ENCODE measurements at places on chromosomes 6 and 20. TPM values are rescaled to one million over a fixed set of nuclear protein-coding genes. Genes with fewer than 3 reads are reported as not detected.

HLA-DOA gene
- not detected for total RNA-seq

CEP162 gene
- 10.1 TPM for total RNA-seq

CTSZ gene
- 101 TPM for total RNA-seq

PTPRA gene
- total RNA-seq: 54.3 TPM

DNA sequence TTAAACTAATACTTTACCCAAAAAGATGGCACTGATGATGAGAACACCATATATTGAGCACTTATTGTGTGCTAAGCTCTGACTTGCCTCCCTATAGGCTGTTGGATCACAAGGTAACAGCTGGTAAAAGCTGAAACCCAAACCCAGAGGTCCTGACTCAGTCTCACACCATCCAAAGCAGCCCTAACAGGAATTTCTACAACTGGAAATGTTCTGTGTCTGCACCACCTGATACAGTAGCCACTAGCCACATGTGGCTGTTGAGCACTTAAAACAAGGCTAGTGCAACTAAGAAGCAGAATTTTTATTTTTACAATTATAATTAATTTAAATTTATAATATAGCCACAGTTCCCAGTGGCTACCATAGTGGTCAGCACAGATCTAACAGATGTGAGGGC is 15.6 kb upstream of the MATN4 start:
- DNase-seq: no peak

DNA sequence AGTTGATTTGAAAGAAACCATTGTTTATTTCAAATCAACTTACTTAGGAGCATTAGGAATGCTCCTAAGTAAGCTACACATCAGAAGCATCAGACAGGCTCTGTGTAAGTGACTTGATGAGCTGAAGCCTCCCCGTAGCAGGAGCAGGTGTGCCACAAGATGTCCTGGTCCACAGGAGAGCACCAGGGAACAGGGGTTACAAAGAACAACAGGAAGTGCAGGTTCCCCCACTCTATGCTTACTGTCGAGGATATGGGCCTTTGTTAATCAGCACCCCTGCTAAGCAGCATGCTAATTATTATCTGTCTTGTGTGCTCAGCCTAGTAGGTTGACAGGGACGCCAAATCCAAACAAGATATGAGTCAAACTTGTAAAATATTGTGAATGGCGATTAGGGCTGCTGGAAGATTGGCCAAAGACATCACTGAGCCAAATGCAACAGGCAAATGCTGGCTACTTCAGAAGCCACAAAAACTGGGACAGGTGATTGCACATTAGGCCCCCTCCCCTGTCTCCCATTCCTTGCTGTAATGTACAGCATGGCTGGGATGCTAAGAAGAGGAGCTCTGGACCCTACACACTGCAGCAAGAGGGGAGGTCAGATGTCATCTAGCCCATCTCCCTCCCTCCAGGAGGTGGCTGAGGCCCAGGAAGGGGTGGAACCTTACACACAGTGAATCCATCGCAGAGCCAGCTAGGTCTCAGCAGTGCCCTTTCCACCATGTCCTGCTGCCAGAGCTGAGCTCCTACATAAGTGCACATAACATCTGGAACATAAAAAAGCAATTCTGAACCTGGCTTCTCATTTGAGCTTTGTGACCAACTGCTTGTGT is 939 bp downstream of the TGM3 start:
- no peak for DNase-seq

- no peak for DNase-seq
Observed at GRCh38 chr6:166259296-166259977, 48.8 kb downstream of the PRR18 start.

GRCh38 chr20:36543184-36544133 is 2.1 kb downstream of the MYL9 start:
- DNase-seq: peak; percentile 71

- DNase-seq: no peak
Observed at GRCh38 chr20:38569747-38570525, 11.1 kb upstream of the ADIG start.

DNA sequence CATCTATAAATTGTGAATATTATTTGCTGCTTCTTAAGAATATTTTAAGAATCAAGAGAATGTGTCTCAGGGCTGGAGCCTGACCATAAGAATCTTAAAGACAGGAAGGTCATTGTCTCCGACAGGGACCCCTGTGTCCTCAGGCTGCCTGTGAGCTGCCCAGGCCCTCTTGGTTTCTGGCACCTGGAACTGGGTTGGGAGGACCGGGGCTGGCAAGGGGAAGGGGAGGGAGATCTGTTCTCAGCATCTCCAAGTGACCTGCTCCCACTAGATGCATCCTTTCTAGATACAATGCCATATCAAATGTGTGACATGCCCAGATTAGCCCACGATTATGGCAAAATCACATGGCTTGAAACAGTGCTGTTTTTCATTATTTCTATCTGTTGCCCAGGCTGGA is 110.5 kb downstream of the SCML4 start:
- no peak for DNase-seq

DNA sequence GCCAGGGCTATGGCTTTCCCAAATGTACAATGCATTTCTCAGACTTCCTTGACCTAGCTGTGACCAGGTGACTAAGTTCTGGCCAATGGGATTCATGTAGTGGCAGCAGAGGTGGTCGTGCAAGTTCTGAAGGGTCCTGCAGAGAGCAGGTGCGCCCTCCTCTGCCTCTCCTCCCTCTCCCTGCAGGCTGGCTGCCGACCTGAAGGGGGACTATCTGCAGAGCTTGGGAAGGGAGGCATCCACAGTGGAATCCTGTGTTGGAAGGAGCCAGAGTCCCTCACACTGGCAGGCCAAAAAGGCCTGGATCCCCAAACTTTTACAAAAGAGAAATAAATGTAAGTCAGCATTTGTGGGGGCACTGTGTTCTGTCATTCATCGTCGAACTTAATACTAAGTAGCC is 66.6 kb downstream of the CDH26 start:
- no peak for DNase-seq

DNA sequence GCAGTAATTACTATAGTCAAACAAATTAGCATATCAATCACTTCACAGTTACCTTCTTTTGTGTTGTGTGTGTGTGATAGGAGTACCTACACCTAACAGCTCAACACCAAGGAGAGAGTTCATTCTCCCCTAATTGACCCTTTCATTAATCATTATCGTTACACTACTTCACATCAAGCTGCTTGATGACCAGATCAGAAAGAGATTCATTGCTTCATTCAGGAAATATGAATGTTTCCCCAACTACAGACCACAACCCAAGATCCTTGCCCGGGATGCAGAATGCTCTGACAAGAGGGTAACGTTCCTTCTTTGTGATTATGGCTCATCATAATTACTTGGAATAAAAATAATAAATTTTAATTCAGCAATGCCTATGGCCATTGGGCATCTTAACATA is 132.7 kb downstream of the PKHD1 start:
- DNase-seq: no peak

DNA sequence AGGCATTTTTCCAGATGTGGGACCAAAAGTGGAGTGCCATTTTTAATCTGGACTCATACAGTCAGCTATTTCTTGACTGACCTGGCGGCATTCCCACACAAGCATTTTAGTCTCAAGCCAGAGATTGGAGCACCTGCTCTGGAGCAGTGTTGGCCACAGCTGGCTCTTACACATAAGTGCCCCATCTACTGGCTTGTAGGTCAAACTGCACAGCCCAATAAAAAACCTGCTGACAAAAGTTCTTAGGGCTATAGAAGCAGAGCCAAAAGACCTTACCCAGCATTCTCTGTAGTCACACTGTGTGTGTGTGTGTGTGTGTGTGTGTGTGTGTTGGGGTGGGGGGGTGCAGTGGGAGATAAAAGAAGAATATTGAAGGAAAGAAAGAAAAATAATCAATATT is 38.6 kb upstream of the SENP6 start:
- no peak for DNase-seq

DNA sequence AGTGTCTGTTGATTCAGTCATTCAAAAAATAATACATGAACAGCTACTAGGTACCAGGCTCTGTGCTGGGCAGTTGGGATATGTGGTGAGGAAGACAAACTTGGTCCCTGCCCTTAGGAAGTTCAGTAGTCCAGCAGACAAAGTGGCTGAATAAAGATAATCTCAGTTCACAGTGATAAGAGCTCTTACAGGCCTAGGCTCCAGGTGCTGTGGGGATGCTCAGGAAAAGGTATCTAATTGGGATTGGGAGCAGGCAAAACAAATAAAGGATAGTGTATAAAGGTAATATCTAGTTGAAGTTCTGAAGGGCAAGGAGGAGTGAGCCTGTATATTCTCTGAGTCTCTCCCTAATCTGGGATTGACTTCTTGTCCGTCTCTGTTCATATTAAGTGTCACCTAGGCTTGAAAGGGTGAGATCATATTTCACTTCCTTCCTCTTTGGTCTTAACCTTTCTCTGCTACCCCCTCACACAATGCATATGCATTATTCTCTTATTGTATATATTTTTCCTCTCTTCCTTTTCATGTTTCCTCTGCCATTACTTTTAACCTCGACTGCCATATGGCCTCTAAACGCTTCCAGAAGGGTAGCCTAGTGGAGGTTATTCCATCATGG is 13.5 kb downstream of the PTPN1 start:
- no peak for DNase-seq

DNA sequence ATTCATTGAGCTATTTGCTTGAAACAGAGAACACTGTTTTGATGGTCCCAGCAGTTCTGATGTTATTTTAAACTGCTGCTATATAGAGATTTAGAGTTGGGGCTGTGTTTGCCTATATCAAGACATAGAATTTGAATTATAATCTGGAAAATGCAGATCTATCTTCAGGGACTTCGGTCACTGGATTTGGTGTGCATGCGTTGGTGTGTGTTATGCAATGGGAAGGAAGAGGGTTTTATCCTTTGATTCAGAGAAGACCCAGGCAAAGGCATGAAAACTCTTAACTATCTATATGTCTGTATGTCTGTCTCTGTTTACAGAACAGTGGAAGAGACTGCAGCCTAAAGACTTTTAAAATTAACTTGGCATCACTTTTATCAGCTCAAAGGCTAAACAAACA is 2.0 kb downstream of the ADGRB3 start:
- DNase-seq: no peak

DNA sequence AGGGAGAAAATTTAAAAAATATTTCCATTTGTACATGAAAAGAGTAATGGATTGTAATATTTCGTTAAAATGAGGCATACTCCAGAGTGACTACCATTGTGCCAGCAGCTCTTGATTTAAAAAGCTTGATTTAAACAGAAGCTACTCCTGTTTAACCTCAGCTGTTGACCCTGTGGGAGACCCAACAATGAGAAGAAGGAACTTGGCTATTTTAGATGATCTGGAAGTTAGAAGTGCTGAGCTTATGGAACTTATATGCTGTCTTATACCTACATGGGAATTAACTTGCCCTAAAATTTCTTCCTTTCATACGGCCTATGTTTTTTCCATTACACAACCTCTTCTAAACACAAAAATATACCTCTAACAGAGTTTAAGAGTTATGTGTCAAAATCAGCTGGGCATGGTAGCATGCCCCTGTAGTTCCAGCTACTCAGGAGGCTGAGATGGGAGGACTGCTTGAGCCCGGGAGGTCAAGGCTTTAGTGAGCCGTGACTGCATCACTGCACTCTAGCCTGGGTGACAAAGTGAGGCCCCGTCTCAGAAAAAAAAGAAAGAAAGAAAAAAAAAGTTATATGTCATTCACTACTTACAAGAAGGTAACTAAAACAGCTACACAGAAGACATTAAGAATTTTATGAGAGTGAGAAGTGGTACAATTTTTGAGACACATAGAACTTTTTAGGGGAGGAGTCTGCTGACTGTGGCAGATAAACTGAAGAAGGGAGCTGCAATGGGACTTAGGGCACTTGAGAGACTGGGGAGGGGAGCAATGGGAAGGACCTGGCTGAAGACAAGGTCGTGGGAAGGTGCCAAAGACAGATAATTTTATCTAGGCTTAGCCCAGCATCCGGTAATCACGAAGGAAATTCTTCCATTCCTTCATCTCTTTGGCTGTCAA is 139.9 kb downstream of the MYB start:
- DNase-seq: no peak

DNA sequence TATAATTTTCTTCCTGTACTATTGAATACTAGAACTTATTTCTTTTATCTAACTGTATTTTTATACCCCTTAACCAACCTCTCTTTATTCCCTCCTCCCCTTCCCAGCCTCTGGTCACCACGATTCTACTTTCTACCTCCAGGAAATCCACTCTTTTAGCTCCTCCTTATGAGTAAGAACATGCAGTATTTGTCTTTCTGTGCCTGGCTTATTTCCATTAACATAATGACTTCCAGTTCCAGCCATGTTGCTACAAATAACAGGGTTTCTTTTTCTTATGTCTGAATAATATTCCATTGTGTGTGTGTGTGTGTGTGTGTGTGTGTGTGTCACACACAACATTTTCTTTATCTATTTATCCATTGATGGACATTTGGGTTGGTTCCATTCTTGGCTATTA is 152.3 kb upstream of the OLIG3 start:
- DNase-seq: no peak

All from chondrocyte (in vitro differentiated cells).